ENCODE measurements at places on chromosomes 7 and 10.

DNA sequence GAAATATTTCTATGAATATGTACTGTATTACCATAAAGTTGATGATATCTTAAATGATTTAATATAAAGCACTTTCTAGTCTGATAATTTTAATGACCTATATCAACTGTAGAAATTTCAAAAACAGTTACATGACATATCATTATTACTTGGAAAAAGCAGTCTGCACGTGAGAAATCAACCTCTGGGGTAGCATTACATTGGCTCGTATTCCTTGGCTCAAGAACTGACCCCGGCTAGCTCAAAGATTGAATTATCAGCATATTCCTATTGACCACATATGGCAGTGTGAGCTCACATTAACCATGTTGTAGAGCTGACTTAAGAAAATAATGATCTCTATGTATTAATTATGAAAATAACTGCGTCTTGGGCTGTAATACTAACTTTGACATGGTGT is 139.3 kb downstream of the PTN start:
- DNase-seq = no peak

DNA sequence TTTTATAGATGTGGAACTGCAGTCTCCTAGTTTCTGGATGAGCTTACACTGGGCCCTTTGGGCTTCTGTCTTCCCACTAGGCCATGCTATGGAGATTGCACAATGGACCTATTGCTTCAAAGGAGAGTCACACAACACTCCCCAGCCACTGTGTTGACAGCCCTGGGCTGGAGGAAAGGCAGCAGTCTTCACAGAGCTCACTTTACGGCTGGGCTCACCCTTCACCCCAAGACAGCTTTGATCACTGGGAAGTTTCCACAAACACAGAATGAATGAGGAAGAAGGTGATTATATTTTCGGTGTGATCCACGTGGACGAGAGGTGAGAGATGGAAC is 92.7 kb upstream of the GDF10 start:
- DNase-seq = no peak

GRCh38 chr10:22475651-22476600 is 130.6 kb downstream of the SPAG6 start:
- no peak for DNase-seq

GRCh38 chr10:130231251-130231741 is 95.1 kb downstream of the GLRX3 start:
- DNase-seq = no peak

DNA sequence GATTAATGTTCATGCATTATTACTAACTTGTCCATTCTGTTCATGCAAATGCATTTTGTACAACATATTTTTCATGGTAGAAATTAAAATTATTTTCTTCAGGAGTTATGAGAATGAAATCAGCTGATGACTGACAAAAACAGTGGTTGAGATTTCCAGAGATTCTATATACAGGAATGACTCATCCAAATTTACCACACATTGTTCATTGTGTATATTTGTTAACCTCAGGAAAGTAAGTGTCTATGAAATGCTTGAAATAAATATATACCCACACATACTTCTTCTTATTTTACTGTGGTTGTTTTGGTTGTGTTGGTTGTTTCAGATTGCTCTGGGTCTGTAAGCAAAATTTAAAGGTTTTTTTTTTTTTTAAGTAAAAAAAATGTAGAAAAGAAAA is 108.1 kb upstream of the SP8 start:
- no peak for DNase-seq

DNA sequence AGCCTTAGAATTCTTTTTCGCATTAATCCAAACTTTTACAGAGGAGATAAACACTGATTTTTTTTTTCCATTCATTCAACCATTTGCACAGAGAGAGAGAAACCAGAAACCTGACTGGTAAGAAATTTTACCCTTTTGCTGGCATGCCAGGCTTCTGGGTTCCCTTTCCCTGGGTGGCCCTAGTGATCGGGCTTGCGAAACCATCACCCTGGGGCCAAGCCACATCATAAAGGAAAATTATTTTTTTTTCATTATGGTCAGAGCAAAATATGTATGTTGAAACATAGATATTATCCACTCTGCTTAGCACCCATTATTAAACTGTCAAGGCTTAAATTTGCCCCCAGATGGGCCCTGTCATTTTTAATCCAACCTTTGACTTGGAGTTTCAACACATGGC is 55.4 kb upstream of the INHBA start:
- DNase-seq = no peak

- DNase-seq = no peak
Measured at GRCh38 chr10:63462442-63462841, 3.3 kb downstream of the JMJD1C start.

DNA sequence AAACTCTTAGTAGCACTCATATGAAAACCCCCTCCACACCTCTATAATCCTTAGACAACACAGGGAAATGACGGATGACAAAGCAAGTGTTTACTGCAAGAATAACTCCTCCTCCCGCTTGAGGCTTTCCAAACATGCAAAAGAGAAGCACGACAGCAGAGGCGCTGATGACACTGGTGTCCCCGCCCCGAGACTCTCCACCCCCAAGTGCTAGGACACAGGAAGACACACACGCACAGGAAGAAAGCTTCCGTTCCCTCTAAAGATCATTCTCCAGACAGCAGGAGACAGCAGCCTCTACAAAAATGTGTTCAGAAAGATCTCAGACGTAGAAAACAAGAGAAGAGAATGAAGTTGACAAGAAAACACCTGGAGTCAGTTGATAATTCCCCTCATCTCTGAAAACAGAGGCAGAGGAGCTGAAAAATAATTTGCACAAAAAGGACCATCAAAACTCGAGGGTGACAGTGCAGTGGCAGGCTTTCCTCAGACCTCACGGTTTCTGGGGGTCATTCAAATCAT is 90.2 kb downstream of the DLG5 start:
- no peak for DNase-seq

DNA sequence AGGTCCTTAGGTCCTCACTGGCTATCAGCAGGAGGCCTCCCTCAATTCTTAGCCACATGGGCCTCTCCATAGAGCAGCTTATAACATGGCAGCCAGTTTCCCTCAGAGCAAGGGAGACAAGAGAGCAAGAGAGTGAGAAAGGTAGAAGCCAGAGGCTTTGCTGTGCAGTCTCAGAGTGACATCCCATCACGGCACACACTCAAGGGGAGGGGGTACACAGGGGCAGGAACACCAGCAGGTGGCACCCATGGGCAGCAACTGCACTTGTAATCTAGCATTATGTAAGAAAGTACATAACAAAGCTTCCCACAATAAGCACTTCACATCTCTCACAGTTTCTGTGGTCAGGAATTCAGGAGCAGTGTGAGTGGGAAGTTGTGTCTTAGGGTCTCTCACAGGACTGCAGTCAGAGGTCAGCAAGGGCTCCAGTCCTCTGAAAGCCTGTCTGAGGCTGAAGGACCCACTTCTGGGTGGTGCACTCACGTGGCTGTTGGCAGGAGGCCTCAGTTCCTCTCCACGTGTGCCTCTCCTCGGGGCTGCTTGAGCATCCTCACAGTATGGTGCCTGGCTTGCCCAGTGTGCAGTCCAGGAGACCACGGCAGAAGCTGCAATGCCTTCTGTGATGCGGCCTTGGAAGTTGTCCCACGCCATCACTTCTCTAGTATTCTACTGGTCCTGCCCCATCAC is 159.4 kb downstream of the OAT start:
- no peak for DNase-seq

- no peak for DNase-seq
Measured at GRCh38 chr7:150657526-150657925, 25.3 kb upstream of the GIMAP6 start.

DNA sequence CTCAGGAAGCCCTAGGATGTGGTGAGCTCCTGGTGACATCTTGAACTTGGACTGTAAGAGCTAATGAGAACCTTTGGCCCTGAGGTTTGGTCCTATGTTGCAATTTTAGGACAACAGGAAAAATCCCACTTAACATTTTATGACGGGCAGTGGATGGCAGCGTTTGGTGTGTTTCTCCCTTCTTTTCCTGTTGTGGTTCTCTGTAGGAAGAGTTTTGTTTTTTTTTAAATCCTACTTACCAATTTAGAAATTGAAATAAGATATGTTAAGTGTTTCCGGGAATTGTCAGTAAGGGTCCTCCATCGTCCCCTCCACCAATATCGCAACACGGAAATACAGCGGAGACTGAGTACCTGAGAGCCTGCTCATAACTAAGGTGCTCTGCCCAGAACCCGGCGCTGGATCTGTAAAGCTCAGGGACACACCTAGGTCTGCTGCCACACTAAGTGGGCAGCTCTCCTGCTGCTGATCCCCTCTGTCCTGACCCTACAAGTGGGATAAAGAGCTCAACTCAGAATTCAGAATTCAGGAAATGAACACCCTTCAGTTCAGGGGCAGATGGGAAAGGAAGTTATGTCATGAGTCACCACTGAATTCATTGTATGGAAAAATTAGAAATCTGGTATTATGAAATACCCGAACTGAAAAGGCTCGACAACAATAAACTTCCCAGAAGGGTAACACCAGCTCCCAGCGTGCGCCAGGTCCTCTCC is 9.1 kb upstream of the PROSER2 start:
- DNase-seq = no peak

DNA sequence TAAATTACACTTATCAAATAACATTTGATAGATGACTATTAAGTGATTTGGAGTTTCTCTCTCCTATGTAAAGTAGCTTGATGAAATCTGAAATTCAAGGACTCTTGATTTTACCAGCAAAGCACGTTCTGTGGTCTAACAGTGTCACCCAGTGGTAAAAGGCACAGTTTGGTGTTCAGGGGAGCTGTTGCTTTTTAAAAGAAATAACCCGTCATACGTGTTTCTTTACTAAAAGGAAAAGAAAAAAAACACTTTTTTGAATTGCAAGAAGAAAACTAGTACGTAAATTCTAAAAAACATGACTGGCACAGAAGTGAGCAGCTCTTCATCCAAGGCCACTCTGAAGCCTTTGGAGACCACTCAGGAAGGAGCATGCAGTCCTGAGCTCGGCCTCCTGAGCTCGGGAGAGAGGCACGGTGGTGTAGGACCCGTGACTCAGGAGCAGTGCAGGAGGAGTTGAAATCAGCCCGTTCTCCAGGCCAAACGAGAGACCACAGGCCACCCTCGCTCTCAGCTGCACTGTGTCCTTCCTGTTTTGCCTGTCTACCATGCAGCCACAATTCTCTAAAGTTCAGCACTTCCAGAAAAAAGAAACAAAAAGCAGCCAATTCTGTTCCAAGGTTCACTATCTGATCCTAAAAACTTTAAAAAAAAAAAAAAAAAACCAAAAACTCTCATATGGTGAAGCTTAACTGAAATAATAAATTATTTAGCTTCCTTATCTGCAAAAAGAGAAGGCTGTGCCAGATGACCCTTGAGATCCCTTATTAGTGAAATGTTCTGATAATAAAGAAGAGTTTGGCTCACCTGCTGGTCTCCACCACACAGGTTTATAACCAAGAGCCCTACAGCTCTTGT is 212.6 kb upstream of the FRMD4A start:
- no peak for DNase-seq

DNA sequence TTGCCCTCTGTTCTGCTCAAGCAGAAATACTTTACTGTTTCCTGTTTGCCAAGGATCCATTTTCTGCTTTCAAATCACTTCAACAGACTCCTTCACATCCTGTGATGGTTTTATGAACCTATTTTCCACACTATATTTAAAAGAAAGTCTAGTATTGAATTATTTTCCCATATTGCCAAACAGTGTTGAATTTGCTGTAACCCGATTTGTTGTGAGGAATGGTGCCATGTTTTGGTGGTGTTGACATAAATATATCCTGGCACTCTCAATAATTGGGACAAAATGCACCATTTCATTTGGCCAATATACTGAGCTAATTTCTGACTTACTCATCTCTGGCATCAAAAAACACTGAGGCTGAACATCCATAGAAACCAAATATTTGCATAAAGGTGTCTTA is 615.4 kb upstream of the SEMA3D start:
- no peak for DNase-seq

GRCh38 chr7:50436133-50436806 is 13.9 kb downstream of the FIGNL1 start:
- DNase-seq = no peak

DNA sequence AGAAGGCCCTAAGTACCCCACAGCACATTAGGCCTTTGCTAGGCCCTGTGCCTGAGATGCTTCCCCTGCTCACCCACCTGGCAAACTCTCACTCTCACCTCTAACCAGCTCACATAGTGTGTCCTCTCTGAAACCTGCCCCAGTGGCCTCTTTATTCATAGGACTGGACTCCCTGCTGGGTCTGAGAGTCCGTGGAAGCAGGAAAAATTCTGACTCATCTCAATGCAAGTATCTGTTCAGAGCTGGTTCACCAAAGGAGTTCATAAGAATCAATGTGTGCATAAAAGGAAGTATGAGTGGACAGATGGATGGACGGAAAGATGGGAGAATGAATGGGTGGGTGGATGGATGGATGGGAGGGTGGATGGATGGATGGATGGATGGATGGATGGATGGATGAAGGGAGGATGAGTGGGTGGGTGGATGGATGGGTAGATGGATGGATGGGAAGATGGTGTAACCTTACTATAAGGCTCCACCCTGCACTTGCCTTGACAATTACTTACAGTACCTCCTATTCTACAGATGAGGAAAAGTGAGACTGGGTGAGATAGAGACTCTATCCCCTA is 111.2 kb upstream of the ZMIZ1 start:
- no peak for DNase-seq

DNA sequence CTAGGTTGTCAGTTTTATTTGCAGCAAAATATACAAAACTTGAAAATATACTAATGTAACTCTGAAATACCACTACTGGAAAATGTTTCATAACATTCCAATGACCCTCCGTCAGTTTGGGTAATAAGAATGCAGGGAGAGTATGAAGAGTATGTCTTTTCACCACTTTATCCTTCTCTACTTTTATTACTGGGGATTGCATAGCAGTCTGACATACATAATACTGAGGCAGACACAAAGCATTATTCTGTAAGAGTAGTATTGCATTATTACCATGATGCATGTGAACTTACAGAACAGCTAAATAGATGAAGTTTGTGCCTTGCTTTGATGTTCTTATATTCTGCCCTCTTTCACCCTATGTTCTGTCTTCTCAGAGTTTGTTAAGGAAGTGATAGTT is 151.8 kb upstream of the TPK1 start:
- DNase-seq = no peak

GRCh38 chr10:76899490-76899889 is 738.1 kb downstream of the KCNMA1 start:
- no peak for DNase-seq

DNA sequence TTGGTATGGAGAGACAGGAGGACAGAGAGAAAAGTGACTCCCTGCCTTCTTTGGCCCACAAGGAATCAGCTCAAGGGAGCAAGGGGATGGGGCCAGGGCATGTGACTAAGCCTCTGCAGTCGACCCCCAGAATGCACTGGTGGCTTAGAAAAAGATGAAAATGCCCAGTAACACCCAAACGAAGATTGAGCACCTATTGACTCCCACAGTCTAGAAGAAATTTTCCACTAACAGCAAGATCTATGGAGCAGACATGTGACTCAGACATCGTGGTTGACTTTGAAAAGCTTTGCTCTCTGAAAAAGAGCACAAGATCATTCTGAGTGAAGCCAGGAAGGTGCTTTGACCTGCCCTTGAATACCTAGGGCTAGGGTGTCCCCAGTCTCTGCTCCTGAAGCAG is 586.0 kb downstream of the CALN1 start:
- no peak for DNase-seq

- no peak for DNase-seq
Measured at GRCh38 chr10:111150691-111151090, 73.9 kb downstream of the ADRA2A start.

- no peak for DNase-seq
Measured at GRCh38 chr10:26486990-26487850, 49.1 kb downstream of the APBB1IP start.

GRCh38 chr10:3054183-3054850 is 13.0 kb upstream of the PFKP start:
- DNase-seq = no peak

All from cortex of kidney (tissue), 1 donor.